ENCODE measurements at places on chromosomes 2 and 18.

- no peak for DNase-seq
Measured at GRCh38 chr2:9760069-9760901, 83.0 kb upstream of the TAF1B start.

- no peak for DNase-seq
Measured at GRCh38 chr18:58572181-58572580, 56.7 kb downstream of the ALPK2 start.

DNA sequence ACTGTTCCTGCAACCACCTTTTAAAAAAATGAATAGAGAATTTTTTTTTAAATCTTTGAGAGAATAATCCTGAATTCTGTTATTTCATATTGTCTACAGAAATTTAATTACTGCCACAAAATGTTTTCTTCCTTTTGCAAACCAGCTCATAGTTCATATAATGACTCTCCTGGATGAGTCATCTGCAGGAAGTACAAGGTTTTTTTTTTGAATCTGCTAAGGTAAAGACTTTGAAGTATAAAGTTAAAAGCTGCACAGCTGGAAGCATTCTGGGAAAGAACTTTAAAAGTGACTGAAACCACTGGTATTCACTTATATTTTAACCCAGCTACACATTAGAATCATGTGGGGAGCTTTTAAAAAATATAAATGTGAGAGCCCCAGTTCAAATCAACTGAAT lies 25.4 kb downstream of the SESTD1 start:
- no peak for DNase-seq

DNA sequence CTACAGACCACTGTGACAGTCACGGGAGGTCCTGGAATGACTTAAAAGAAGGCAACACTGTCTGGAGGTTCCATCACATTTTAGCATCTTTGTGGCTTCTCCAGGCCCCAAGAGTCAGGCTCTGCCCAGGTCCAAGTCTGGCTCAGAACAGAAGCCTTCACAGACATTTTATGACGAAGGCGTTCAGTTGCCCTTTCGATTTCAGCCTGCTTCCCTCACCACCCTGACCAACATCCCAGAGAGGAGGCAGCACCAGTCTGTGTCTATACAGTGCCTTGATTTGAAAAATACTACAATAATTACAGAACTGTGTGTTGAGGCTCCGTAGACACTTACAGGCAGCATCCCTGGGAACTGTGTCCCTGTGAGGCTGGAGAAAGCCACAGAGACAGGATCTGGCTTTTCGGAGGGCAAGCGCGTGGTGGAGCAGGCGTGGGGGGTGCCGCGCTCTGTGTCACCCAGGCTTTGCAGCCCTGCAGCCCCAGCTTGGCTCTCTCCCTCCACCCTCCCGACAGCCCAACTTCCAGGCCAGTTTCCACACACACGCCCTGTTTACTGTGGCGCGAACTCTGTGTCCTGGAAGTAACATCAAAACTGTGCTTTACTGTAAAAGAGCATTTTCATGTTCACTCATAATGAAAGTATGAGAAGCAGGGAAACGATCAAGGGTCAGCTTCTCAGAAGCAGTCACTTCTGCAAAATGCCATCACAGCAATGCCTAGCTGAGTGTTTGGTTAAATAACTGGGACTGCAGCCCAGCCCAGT lies 153.5 kb upstream of the ALKAL2 start:
- DNase-seq, result no peak
